KBM-7 (cell line): ENCODE measurements at places on chromosomes 16 and 17.

DNA sequence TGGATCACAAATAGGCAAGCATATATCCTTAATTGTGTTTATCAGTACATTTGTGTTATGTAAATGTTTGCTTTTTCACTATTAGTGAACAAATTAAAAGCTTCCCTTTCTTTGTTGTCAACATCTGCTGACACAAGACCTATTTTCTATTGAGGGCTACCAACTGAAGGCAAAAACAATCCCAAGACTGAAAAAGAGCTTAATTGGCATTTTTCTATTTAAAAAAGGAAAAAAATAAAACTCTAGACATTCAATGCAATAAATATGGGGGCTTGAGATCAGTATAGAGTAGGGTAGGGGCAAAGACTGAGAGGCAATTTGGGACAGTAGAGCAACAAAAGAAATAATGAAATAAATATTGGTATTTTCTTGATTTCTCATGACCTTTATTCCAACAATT is 24.2 kb downstream of the OMG start:
- DNase-seq, result no peak

DNA sequence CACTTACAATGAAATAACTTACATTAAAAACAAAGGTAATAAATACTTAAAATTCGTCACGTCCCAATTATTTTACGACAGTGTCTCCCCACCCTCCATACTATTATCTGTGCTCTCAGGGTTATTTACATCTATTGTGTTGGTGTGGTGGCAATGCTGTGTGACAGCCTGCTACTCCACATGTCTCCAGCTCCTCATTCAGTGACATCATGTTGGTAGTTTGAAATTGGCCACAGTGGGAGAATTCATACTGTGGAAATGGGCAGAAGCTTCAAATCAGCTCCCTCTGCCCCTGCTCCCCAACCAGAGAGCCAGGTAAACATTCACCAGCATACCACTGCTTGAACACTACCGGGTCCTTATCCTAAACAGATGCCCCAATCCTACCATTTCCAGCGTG is 6.3 kb downstream of the TNS4 start:
- no peak for DNase-seq

DNA sequence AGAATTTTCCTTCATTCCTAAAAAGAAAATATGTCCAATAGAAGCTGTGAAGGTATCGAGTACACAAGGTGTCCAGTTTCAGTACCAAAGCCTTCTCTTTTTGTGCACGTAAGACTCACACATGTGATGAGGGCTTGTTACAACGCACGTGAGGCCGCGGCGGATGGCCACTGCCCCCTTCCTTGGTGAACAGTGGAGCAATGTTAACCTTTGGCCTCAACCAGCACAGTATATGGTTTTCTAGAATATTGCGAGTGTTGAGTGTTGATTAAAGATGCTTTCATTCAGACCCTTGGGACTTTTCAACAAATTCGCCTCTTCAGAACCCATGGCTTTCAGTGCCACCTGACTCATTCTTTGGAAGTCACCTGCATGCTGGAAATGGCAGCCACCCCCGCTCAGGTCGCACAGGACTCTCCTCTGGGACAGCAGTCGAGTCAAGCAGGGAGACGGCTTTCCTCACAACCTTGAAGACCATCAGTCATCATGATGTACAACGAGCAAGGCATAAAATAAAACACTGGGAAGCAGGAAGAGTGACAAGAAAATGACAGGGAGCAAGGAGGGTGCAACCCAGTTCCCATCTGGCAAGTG is 14.5 kb downstream of the MAP1LC3B start:
- DNase-seq, result no peak

- no peak for DNase-seq
Measured at GRCh38 chr17:17492571-17492970, 3.6 kb downstream of the RASD1 start.

GRCh38 chr16:3147757-3148104 is 12.9 kb downstream of the ZNF213 start:
- no peak for DNase-seq
